Endothelial cell of umbilical vein (primary cell): ENCODE measurements at places on chromosomes 12 and 14.

DNA sequence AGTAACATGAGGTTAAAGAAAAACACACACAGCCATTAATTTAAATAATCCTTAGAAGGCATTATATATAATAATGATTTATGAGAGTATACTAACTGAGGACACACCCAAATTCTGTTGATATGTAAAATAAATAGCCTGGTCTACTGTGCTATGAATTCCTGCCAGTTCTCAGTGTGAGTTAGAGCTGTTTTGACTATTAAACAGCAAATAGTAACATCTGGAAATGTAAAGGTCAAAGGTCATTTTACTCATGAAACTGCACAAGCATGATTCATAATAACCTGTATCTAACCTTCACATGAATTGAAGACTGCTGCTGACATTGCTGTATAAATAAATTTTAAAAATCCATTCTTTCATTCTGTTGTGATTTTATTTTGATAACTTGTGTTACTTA lies 966.7 kb downstream of the SLC6A15 start:
- peak; percentile 31 for DNase-seq

GRCh38 chr14:33647385-33647786 lies 303.5 kb downstream of the EGLN3 start:
- peak; percentile 85 for DNase-seq

DNA sequence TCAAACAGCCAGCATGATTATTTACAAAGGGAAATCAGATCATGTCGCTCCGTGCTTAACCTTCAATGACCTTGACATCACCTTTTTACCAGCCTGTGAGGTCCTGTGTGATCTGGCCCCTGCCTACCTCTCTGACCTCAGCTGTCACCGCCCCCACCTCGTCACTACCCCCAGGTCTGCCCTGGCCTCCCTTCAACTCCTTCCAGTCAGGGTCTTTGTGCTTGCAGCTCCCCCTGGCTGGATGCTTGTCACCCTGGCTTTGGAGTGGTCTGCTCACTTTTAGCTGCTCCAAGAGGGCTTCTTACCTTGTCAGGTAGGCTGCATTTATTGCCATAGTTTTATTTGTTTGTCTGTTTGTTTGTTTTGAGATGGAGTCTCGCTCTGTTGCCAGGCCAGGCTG lies 8.2 kb upstream of the MAX start:
- DNase-seq = no peak

DNA sequence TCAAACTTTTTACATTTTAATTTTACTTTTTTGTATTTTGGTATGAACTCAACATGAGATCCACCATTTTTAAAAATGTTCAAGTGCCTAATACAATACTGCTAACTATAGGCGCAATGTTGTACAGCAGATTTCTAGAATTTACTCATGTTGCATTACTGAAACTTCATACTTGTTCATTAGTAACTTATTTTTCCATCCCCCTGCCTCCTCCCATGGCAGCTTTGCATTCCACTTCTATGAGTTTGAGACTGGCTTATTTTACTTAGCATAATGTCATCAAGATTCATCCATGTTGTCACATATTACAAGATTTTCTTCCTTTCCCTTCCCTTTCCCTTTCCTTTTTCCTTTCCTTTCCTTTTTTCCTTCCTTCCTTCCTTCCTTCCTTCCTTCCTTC lies 825.9 kb downstream of the SLC16A7 start:
- DNase-seq = no peak

- DNase-seq = no peak
Observed at GRCh38 chr12:90304231-90304630, 595.6 kb upstream of the ATP2B1 start.

DNA sequence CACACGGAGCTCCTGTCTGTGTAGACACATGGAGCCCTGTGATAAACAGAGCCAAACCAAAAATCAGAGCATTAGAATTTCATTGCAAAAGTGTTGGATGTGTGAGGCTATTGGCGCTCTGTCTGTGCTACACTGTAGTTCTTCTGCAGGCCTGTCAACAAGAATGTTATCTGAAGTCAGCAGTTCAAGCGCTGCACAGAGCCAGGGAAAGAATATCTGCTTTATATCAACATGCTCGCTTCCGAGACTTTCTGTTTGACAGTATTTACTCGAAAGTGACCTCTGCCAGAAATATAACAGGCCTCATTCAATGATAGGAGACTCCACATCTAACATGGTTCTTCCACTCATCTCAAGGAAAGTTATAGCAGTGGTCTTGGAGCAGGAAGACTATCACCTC lies 118.3 kb downstream of the CCER1 start:
- DNase-seq = no peak

- DNase-seq = no peak
Observed at GRCh38 chr12:123655420-123655819, 15.5 kb upstream of the TCTN2 start.

DNA sequence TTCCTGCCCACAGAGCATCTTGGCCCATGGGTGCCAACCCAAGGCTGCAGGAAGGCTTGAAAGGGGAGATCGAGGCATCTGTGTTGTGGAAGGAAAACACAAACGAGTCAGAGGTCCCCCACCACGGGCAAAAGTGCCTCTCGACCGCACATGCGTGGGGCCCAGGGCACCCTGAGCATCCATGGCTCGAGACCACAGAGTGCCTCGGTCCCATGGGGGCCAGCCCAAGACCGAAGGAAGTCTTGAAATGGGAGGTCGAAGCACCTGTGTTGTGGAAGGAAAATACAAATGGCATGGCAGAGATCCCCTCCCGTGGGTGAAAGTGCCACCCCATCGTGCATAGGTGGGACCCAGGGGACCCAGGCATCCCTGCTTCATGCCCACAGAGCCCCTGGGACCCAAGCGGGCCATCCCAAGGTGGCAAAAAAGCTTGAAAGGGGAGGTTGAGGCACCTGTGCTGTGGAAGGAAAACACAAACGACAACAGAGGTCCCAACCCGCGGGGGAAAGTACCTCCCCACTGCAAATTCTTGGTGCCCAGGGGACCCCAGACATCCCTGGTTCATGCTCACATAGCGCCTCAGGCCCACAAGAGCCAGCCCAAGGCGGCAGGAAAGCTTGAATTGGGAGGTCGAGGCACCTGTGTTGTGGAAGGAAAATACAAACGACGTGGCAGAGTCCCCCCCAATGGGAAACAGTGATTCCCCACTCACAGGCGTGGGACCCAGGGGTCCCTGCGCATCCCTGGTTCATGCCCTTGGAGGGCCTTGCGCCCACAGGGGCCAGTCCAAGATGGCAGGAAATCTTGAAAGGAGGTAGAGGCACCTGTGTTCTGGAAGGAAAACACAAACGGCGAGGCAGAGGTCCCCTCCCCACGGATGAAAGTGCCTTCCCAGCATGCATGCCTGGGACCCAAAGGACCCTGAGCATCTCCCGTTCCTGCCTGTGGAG lies 373.0 kb downstream of the ALG10 start:
- no peak for DNase-seq

- DNase-seq = peak; percentile 30
Observed at GRCh38 chr14:89406941-89407340, 10.1 kb downstream of the FOXN3 start.
